Panc1 (cell line): ENCODE measurements at places on chromosomes 11 and 22.

DNA sequence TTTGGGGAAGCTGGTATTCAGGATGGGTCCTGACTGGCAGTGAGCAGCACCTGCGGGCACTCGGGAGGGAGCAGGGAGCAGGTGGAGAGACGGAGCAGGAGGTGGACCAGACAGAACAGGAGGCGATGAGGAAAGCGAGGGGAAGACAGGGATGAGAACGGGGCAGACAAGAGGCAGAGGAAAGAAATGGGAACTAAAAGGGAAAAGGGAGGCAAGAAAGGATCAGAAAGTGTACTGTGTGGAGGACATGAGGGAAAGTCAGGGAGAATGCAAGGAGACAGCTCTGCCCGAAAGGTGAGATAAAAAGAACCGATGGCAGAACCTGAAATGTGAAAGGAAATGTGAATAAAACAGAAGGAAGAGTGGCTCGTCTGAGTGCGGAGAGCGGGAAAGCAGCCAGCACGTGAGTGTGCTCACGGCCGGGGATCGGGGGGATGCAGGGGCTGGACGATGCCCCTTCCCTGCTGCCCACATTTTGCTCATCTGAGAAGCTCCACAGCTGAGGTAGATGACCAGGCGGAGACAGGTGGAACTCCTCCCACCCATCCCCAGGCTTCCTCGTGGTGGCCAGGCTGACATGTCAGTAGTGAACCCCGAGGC is 494.4 kb upstream of the B3GAT1 start:
- H3K4me3 ChIP-seq, result no peak overlapping the region
- H3K27me3 ChIP-seq, result no peaks in the 10 kb centered on the region
- no peak for DNase-seq

DNA sequence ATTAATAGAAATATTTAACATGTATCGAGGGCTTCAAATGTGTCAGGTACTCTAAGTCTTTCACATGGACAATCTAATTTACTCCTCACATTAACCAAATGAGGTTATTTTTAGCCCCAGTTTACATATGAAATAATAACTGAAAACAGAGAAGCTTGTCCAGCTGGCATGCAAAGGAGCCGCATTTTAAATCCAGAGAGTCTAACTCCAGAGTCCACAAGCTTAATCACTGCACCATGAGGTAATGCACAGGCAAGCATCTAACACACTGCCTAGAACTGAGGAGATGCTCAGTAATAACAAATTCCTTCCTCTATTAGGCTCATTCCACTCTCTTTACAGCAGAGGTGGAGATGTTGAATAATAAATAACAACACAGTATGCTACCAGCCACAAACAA is 165.7 kb upstream of the GUCY1A2 start:
- DNase-seq, result no peak
- no peak overlapping the region for H3K27ac ChIP-seq
- H3K36me3 ChIP-seq, result no peaks in the 10 kb centered on the region
- H3K4me3 ChIP-seq, result no peak overlapping the region
- no peaks in the 10 kb centered on the region for H3K4me1 ChIP-seq

GRCh38 chr11:66529655-66530054 is 16.2 kb downstream of the ZDHHC24 start:
- DNase-seq, result no peak
- H3K4me3 ChIP-seq, result no peak overlapping the region

- DNase-seq, result no peak
- H3K27me3 ChIP-seq, result no peaks in the 10 kb centered on the region
- H3K36me3 ChIP-seq, result no peaks in the 10 kb centered on the region
- no peak overlapping the region for H3K4me3 ChIP-seq
Observed at GRCh38 chr11:70026726-70027125, 51.4 kb upstream of the ANO1 start.

DNA sequence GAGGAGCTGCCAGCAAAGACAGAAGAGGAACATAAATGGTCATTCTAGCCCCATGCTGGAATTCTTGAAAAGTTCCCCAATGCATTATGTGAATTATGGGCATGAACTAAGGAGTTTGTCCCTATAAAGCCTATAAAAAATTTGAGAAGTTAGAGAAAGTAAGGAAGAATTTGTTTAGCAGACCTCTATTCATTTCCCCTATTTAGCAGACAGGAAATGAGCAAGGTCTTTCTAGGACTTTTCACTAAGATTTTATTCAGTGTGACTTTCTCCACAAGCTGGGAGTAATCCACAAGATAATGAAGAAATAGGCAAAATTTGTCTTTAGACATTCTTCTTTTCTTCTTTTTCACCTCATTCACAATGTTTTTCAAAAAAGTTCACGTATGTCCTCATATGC is 20.0 kb downstream of the PRRG4 start:
- no peak for DNase-seq
- H3K4me3 ChIP-seq, result no peak overlapping the region
- no peaks in the 10 kb centered on the region for H3K36me3 ChIP-seq

DNA sequence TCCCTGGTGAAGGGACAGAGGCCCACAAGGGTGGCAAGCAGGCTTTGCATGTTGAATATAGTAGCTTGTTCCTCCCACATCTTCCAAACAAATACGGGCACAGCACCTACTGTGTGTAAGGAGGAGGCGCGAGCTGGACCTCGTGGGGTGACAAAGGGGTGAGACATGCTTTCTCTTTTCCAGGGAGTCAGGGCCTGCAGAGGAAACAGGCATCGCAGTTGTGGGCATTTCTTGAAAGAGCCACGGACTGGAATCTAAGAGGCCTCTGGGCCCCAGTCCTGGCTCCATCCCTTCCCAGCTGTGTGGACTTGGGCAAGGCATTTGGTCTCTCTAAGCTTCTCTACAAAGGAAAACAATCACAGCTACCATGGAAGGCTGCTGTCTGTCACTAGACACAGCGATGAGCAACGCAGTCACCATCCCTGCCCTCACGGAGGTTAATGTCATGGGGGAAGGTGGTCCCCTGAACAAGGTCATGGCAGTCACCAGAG is 13.0 kb upstream of the CDC42EP1 start:
- no peaks in the 10 kb centered on the region for H3K36me3 ChIP-seq
- peak overlapping the region; percentile 65 for H3K27ac ChIP-seq
- peaks cover 26% of the 10 kb centered on the region for H3K4me1 ChIP-seq
- no peaks in the 10 kb centered on the region for H3K27me3 ChIP-seq
